ENCODE measurements at places on chromosomes 3 and 15.

DNA sequence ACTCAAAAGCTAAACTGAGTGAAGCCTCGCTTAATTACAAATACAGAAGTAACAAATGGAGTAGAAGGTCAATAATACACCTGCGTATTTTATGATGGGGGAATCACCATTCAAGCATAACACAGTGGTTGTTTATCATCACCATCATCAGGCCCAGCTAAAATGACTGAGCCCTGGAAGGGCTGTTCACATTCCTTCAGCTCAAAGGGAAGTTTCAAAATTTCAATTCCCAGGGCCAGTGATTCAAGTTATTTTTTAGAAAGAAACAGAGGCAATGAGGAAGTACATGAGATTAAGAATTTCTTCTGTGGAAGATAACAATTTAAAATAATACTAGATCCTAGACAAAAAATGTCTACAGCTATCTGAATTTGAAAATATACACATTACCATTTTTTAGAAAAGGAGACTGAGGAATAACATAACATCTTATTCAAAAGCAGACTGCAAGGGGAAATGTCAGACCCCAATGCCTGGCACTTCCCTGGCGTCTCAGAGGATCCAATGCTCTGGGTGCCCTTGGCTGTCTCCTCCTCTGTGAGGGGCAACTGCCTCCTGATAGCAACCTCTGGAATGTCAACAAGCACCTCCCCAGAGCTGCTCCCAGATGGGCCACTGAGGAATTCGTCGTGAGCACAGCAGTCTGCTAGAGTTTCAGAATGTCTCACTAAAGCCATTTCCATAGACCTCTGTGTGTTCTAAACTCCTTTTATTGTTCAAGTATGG, 22.8 kb downstream of the EHD4 start:
- DNase-seq = no peak

GRCh38 chr15:39685999-39686613, 96.5 kb downstream of the FSIP1 start:
- peak; percentile 56 for DNase-seq

GRCh38 chr15:77030928-77031375, 36.0 kb downstream of the PSTPIP1 start:
- DNase-seq = no peak

DNA sequence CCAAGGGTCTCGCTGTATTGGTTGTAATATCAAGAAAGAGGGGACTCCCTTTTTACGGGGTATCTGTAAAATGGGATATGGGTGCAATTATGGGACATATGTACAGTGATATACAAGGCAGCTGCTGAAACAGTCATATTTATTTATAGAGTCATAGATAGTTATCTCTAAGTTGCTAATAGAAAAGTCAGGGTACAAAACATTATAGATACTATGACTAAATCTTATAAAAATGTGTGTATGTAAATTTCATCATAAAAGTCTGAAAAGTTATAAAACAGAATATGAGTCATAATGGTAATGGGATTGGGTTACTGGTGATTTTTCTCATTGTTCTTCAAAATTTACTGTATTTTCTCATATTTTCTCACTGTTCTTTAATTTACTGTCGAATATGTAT, 344.9 kb upstream of the SLCO3A1 start:
- no peak for DNase-seq

DNA sequence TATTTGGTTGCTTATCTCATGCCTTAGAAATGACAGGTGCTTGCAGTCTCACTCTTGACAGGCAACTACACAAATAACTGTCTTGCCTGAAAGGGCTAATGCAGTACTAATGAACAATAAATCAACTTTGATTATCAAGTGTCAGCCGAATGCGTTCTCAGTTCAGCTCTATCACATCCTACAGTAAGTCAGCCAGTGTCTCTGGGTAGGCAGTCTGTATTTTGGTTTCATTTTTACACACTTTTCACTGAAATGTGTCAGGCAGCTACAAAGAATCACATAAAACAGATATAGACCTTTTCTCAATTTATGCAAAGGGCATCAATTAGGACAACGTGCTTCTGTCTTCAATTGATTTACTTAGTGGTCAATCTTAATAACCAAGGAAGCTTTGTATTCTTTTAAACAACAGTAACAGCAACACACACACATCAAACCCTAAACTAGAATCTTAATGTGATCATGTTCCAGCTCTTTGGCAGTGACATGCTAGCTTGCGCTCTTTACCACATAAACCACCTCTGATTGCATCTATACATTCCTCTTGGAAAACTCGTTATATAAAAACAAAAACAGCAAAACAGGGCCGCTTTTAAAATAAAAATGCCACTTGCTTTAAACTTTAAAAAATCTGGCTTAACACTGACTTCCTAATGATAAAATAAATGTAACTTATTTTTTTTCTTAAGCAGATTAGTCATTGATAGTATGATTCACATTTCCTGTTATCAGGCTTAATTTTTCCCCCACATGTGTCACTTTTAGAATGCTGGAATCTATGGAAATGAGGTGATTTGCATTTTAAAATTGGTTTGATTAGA, 520.4 kb downstream of the FOXP1 start:
- no peak for DNase-seq

Measured in A549 (cell line).